ENCODE measurements at places on chromosomes 7 and 10.

DNA sequence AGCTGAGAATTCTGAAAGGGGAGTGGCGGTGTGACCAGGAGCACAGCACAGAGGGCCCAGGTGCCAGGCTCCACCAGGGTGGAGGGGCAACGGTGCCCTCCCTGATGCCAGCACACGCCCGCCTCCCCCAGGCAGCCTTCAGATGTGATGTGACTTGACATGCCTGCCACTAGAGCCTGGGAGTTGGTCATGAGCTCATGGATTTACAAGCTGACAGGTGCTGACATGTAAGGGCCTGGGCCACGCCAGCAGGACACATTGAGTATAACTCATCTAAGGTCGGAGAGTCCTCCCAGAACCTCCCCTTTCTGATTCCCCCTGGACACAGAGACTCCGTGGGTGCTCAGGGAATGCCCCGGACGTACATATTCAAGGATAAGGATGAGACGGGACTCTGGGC is 74.2 kb downstream of the LSM5 start:
- no peak for DNase-seq

DNA sequence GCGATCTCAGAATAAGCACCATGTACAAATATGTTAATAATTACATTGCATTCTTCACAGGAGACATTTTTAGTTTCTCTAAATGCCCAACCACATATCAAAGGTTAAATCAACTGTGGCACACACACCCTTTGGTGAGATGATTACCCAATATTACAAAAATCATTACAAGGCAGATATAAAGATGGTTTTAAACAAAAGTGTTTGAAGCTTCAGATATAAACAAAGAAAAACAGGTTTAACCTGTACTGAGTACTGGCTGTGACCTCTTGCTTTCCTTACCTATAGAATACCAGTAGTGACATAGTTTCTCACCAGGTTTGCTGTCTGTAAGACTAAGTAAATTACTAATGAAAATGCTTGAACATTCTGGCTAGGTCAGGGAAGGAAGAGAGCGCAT is 360.0 kb upstream of the IGFBP3 start:
- no peak for DNase-seq

DNA sequence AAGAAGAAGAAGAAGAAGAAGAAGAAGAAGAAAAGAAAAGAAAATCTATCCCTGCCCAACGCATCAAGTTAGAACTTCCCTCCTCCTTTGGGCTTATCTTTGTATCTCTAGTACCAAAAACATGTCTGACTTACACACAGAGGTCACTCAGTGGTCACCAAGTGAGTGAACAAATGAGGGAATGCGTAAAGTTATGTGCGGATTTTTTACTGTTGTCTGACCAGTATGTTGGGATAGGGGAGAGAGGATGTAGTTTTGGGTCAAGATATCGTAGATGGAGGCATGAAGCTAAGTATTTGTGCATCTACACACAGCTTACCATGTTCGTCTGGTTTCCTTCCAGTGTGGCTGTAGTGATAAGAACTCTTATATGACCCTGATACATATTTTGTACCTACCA is 99.9 kb downstream of the ITIH5 start:
- DNase-seq: no peak

- no peak for DNase-seq
Measured at GRCh38 chr7:90903841-90904240, 307.7 kb downstream of the CDK14 start.

DNA sequence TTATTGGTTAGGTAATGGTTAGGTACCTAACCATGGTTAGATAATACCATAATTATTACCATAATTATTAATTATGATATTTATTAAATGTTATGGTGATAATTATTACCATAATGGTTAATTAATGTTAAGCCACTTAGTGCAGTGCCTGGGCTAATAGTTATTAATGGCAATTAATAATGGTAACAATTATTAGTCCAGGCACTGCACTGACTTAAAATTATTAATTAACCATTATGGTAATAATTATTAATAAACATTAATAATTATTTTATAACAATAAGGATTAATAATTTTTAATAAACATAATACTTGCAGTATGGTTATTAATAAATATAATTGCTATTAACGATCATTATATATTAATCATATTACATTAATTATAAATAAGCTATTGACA is 604.0 kb downstream of the CALN1 start:
- no peak for DNase-seq

- no peak for DNase-seq
Measured at GRCh38 chr10:22690614-22691431, 23.6 kb downstream of the PIP4K2A start.

- DNase-seq: no peak
Measured at GRCh38 chr7:113100121-113100603, 13.5 kb upstream of the GPR85 start.

- DNase-seq: no peak
Measured at GRCh38 chr7:150778014-150778737, 22.0 kb downstream of the TMEM176B start.

GRCh38 chr10:132349766-132350165 is 17.8 kb downstream of the LRRC27 start:
- no peak for DNase-seq

GRCh38 chr7:21671859-21672258 is 129.0 kb downstream of the DNAH11 start:
- DNase-seq: no peak

DNA sequence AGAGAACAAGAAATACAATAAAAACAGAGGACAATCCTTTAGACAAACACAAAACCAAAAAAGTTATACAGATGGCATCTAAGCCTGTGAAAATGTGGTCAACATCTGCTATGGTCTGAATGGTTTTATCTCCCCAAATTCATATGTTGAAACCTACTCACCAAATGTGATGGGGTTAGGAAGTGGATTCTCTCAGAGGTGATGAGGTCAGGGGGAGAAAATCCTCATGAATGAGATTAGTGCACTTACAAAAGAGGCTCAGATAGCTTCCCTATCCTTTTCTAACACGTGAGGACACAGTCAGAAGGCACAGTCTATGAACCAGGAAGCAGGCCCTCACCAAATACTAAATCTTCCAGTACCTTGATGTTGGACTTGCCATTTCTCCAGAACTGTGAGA is 147.8 kb upstream of the GPR22 start:
- DNase-seq: no peak

GRCh38 chr10:101006593-101007098 is 7.0 kb downstream of the LZTS2 start:
- DNase-seq: no peak

GRCh38 chr7:23343102-23343501 is 44.0 kb downstream of the MALSU1 start:
- no peak for DNase-seq

- no peak for DNase-seq
Measured at GRCh38 chr7:95018021-95018420, 110.6 kb downstream of the PPP1R9A start.

DNA sequence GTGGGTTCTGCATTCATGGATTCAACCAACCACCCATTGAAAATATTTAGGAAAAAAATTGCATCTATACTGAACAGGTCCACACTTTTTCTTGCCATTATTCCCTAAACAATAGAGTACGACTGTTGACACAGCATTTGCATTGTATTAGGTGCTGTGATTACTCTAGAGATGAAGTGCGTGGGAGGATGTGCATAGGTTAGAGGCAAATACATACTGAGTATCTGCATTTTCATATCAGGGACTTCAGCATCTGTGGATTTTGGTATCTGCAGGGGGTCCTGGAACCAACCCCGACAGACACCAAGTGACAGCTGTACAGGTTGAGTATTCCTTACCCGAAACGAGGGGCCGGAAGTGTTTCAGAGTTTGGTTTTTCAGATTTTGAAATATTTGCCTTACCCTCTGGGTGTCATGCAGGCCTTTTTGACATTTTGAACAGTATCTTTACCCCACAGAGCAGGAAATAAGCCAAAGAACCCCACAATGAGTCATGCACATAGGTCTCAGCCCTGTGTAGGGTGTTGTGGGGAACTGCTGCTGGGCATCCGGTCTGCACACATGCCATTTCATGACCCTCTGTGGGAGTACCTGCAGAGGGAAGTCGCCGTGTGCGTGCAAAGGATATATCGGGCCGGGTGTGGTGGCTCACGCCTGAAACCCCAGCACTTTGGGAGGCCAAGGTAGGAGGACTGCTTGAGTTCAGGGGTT is 14.5 kb downstream of the NUDT5 start:
- peak; percentile 37 for DNase-seq

DNA sequence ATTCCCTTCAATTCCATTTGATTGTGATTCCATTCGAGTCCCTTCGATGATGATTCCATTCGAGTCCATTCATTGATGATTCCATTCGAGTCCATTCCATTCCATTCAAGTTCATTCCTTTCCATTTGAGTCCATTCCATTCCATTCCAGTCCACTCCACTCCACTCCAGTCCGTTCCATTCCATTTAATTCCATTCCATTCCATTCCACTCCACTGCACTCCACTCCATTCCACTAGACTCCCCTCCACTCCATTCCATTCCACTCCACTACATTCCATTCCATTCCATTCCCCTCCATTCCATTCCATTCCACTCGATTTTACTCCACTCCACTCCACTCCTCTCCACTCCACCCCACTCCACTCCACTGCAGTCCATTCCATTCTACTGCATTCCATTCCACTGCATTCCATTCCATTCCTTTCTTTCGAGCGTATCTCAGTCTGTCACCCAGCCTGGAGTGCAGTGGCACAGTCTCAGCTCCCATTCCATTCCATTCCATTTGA is 115.7 kb downstream of the ZNF92 start:
- DNase-seq: no peak

DNA sequence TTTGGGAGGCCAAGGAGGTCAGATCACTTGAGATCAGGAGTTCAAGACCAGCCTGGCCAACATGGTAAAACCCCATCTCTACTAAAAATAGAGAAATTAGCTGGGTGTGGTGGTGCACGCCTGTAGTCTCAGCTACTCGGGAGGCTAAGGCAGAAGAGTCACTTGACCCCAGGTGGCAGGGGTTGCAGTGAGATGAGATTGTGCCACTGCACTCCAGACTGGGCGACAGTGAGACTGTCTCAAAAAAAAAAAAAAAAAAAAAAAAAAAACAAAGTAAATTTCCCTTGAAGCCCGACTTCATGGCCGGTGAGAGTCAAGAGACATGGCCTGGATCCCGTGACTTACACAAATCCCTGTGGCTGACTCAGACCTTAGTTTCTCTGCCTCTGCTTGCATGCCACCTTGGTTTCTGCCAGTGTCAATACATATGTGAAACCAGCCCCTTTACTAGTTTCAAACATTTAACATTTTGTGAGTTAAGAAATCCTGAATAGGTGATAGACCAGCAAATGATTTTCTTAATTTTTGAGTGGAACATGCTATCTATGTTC is 62.8 kb downstream of the ZEB1 start:
- DNase-seq: no peak

GRCh38 chr7:75536940-75537538 is 44.9 kb downstream of the SPDYE5 start:
- DNase-seq: no peak

- no peak for DNase-seq
Measured at GRCh38 chr10:118342638-118343020, 505 bp upstream of the FAM204A start.

GRCh38 chr10:15504101-15504840 is 133.2 kb upstream of the FAM171A1 start:
- no peak for DNase-seq

- DNase-seq: no peak
Measured at GRCh38 chr7:122306320-122307227, 2.0 kb upstream of the FEZF1 start.

GRCh38 chr7:123724817-123725253 is 24.0 kb downstream of the WASL start:
- DNase-seq: no peak

DNA sequence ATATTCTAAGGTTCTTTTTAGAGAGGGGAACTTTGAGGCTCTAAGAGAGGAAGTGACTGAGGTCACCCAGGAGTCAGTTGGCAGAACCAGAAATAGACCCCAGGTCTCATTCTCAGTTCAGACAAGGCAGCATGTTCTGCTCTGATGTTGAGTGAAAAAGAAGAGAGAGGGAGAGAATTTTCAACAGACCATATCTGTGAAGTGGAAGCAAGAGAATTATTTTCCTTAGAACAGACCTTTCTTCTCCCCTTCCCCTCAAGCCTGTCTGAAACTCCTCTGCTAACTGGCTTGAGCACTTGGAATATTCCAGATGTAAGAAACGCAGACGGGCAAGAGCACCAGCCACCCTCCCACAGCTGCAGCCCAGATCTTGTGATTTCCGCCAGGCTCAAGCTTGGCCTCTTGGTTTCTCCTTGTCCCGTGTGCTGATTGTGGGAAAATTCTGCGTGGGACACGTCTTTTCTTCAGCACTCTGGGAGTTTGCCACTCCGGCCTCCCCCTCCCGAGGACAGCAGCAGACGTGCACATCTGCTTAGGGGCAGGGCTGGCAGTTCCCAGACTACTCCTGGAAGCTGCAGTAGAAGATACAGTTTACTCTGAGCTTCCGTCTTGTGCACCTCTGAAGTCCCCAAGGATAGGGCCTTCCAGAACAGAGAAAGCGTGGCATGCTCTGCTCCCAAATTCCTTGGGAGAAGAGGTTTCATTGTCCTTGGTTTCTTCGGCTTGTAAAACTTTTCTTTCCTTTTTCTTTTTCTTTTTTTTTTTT is 22.7 kb upstream of the IKZF1 start:
- no peak for DNase-seq

- DNase-seq: no peak
Measured at GRCh38 chr10:86391236-86391840, 24.7 kb upstream of the GRID1 start.

DNA sequence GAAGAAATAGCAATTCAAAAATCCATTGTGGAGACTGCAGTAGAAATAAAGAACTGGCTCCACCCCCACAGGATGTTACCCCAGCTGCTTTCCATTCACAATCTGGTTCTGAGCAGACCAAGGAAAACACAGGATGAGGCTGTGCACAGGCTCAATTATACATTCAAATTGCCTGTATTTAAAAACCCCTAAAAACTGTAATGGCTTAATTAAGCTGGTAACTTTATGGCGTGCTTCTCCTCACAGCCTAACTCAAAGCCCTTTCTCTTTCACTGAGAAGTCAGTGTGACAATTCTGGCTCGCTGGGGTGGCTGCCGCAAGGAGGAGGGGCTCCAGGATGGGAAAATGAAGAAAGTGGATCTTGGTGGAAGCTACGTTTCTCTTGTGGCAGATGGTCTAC is 1191.1 kb downstream of the SORCS1 start:
- no peak for DNase-seq

DNA sequence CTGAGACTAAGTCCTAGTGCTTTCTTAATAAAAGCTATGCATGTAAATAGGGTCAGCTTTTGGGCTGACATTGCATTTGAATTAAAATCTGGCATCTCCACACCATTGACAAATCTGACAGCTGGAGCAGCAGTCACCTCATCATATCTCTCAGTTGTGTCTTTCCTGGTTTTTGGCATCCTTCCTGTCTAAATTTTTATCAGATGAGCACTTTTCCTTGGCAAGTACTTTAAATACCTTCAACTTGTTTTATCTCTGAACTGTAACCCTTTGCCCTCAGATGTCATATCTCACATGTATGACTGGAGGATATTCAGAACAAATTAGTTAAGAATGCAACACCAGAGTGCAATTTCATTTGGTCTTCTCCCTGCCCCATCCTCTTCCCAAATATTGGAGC is 1066.2 kb downstream of the LRMDA start:
- no peak for DNase-seq

DNA sequence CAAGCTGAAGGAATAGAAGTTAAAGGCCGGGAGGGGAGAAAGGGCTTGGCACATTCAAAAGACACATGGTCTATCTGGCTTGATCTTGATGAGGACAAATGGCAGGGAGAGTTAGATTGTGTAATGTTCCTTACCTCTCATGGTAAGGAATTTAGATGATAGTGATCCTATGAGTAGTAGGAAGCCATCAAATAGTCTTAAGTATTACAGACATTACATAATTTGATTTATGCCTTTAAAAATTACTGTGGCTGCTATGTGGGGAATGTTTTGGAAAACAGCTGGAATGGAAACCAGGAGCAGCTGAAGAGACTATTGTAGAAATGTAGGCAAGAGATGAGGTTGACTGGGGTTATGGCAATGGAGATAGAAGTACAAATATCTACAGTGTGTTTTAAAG is 351.3 kb upstream of the BMPER start:
- no peak for DNase-seq

All from stimulated activated CD4-positive, alpha-beta T cell treated with anti-CD3 and anti-CD28 coated beads, Interleukin-15, amount 100 ng/mL, for 1 hour (primary cell).